Stimulated activated CD4-positive, alpha-beta T cell treated with anti-CD3 and anti-CD28 coated beads, TNF-alpha, amount 100 ng/mL, for 48 hours (primary cell): ENCODE measurements at places on chromosomes 11 and 22.

GRCh38 chr11:11477695-11478420 is 124.8 kb upstream of the CSNK2A3 start:
- no peak for DNase-seq

- no peak for DNase-seq
Observed at GRCh38 chr11:60872961-60873524, 5.7 kb downstream of the ZP1 start.

GRCh38 chr11:115170133-115170815 is 333.9 kb downstream of the CADM1 start:
- no peak for DNase-seq

- no peak for DNase-seq
Observed at GRCh38 chr22:41501209-41501608, 32.3 kb downstream of the ACO2 start.

DNA sequence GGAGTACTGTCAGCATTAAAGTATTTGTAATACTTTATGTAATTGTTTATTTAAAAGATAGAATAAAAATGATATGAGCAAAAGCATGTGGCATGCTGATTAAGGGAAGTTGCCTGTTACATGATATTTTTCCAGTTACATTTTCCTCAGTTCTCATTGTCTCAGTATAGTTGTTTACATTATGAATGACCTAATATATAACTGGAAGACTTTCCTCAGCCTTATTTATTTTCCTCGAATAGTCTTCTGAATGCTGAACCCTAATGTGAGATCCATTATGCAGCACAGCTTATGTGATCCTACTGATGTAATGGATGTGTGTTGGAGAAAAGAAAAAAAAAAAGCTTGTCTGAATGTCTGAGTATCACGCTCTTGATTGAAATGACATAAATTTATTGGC is 95.5 kb downstream of the LUZP2 start:
- no peak for DNase-seq

GRCh38 chr11:12026331-12027211 is 18.1 kb upstream of the DKK3 start:
- DNase-seq = no peak

DNA sequence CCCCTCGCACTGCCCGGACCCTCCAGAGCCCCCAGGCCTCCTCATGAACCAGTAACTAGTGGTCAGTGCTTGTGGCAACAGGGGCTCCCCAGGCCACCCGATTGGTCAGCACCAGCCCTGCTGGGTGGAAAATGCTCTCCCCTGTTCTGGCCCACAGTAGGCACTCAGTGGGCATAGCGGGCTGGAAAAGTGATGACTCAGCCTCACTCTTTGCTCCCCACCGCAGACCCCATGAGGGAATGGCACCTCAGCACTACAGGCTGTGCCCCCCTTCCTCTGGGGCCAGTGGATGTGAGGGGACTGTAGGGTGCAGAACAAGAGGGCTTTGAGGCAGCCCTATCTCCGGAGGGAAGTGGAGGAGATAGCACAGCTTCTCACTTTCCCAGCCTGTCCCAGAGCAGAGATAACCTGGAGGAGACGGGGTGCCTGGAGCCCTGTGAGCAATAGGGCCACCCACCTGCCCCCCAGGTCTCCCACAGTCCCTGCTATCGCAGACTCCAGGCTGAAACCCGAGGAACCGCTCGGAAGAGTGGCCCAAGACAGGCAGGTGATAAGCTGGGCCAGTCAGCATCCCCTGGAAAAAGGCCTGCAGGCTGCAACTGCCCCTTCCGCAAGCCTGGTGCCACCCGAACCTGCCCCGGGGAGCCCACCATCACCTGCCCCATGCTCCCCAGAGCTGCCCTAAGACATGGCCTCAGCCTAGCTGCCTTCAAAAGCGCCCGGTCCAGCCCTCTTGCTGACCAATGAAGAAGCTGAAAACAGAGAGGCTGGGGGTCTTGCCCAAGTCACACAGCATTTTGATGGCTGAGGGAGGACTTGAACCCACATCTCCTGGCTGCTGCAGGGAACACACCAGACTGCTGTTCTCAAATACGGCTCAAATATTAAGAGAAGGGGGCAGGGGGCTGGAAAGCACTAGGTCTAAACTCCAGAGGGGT is 29.4 kb upstream of the PDGFB start:
- DNase-seq = no peak

GRCh38 chr11:94000659-94001058 is 20.5 kb upstream of the HEPHL1 start:
- no peak for DNase-seq

GRCh38 chr11:94583866-94584500 is 16.8 kb downstream of the PIWIL4 start:
- no peak for DNase-seq

DNA sequence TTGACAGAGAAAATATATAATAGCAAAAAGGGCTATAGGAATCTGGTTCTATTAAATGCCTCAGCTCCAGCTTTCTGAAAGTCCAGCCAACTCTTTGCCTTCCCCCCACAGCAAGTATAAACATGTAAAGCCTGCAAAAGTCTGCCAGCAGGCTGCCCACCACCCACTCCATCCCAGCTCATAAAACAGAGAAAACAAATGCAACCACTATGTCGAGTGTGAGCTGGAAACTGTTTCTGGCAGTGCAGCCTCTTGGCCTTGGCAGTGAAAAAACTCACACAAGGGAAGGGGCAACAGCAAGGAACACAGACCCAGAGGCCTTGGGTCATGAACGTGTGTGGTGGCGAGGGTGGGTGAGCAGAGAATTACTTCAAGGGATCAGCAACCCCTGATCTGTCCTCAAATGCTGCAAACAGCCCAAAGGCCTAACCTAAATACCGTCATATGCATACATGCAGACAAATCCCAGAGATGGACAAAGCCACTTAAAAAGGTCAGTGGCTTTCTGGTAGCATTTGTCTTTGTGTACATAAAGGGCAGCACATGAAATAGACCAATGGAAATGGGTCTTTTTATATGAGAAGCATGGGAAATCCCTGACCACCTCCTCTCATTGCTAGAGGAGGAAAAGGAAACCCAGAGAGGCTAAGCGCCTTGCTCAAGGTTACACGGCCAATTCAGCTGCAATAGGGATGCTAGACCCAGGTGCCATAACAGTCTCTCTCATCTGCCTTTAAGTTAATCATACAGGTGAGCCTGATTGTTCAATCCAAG is 74.8 kb downstream of the NAT10 start:
- no peak for DNase-seq

DNA sequence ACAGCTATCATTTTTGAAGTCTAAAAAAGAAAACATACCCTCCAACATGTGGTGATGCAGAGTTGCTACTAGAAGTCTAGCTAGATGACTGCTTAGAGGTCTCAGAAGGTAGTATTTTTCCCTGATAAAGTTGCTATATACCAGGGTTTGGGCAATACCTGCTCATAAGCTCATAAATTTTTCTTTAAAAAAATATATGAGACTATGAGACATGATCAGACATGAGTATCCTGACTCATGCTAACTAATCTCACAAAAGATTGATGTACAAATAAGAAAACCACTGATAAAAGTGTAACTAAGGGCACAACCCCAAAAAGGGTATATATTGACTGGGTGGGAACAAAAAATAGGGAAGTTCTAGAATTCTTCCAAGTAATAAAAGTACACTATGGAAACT is 740.9 kb downstream of the METTL15 start:
- DNase-seq = no peak

GRCh38 chr11:91761406-91762025 is 463.1 kb upstream of the FAT3 start:
- DNase-seq = no peak

- no peak for DNase-seq
Observed at GRCh38 chr11:10494636-10495463, 39.8 kb downstream of the AMPD3 start.

GRCh38 chr22:32211011-32211410 is 6.1 kb upstream of the RFPL2 start:
- no peak for DNase-seq

- DNase-seq = no peak
Observed at GRCh38 chr11:128125723-128126122, 461.6 kb downstream of the ETS1 start.

GRCh38 chr22:46107753-46108563 is 42.4 kb upstream of the PPARA start:
- no peak for DNase-seq

DNA sequence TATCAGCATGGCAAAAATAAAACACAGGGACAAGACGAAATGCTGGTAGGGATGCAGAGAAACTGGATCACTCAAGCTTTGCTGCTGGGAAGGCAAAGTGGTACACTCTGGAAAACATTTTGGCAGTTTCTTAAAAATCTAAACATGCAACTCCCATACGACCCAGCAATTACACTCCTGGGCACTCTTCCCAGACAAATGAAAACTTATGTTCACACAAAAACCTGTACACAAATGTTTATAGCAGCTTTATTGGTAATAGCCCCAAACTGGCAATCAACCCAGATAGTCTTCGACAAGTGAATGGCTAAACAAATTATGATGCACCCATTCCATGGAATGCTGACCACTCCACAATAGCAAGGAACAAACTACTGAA is 35.8 kb upstream of the PRR5 start:
- no peak for DNase-seq

- no peak for DNase-seq
Observed at GRCh38 chr22:22536916-22537315, 16.8 kb upstream of the ZNF280A start.

GRCh38 chr22:50032941-50033601 is 20.5 kb upstream of the IL17REL start:
- DNase-seq = no peak
